ENCODE measurements at places on chromosomes 3 and 15. TPM values are rescaled to one million over a fixed set of nuclear protein-coding genes. Genes with fewer than 3 reads are reported as not detected.

PROS1 gene
- 19.8 TPM for total RNA-seq

TTLL3 gene
- 11.1 TPM for total RNA-seq

GRCh38 chr3:14210843-14211594 is 32.4 kb downstream of the LSM3 start:
- no peak for DNase-seq

CCDC39 gene
- not detected for total RNA-seq

- DNase-seq = no peak
Measured at GRCh38 chr15:90305932-90306331, 40.5 kb downstream of the NGRN start.

CERS3 gene
- total RNA-seq = not detected

GRCh38 chr3:188439080-188439479 is 285.1 kb downstream of the LPP start:
- DNase-seq = no peak

DNA sequence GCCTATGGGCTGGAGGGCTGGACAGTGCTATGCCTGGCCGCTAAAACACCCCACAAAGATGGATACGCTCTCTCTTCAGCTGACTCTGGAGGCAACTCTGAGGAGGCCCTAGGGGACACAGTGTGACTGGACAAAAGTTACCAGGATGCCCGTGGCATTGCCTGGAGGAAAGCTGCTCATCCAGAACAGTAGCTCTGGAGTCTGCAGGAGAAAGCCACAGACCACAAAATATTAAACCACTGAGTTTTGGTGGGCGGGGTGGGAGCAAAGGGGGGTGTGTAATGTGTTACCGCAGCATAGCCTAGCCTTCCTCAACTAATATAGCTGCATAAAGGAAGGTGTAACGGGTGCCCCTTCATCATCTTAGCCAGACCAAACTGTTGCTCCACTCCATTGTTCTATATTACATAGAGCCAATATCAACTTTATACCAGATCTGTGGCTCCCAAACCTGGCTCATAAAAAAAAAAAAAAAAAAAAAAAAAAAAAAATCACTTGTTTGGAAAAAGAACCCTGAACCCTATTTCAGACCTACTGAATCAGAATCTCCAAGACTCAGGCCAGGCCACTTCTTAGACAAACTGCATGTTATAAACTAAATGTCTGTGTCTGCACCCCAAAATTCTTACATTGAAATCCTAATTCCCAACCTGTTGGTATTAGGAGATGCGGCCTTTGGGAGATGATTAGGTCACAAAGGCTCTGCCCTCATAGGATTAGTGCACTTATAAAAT is 132.6 kb downstream of the TNIK start:
- no peak for DNase-seq

- DNase-seq = no peak
Measured at GRCh38 chr15:58222679-58223078, 84.5 kb downstream of the AQP9 start.

DNA sequence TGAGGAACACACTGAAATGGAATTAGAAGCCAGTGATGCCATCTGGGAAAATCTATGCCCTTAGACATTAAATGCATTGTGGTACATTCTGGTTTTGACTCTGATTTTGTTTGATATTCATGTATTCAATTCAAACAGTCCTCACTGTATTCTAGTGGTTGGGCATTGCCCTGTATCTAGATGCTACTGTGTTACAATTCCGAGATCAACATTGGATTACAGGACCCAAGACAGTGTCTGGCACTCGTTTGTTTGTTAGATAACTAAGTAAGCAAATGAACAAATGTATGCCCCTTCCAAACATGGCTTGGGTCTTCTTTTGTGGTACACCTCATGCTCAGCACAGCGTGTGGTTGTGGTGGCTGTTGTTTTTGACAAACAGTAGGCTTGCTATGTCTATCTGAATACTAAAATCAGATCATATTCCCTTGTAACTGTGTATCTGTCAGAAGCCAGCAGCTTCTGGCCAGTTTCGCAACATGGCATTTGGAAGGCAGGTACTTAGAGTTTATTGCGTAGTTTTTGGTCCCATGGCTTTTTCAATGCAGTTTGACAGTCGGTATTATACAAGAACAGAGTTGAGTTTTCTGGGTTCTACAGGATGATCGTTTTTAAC is 5.7 kb downstream of the FILIP1L start:
- no peak for DNase-seq

- no peak for DNase-seq
Measured at GRCh38 chr15:94682171-94682570, 450.8 kb downstream of the MCTP2 start.
